Stimulated activated CD8-positive, alpha-beta memory T cell treated with anti-CD3 and anti-CD28 coated beads, Interleukin-7, amount 100 ng/mL, for 48 hours (primary cell): ENCODE measurements at places on chromosomes 16 and 17.

- no peak for DNase-seq
Measured at GRCh38 chr16:49399594-49400364, 26.2 kb downstream of the C16orf78 start.

DNA sequence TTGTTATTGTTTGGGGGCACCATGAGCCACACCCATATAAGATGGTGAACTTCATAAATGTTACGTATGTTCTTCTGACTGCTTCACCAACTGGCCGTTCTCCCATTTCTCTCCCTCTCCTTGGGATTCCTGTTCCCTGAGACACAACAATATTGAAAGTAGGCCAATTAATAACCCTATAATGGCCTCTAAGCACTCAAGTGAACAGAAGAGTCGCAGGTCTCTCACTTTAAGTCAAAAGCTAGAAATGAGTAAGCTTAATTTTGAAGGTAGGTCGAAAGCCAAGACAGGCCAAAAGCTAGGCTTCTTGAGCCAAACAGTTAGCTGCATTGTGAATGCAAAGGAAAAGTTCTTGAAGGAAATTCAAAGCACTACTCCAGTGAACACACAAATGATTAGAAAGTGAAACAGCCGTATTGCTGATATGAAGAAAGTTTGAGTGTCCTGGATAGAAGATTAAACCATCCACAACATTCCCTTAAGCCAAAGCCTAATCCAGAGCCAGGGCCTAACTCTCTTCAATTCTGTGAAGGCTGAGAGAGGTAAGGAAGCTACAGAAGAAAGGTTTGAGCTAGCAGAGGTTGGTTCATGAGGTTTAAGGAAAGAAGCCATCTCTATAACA, 25.8 kb downstream of the HLF start:
- DNase-seq, result no peak

DNA sequence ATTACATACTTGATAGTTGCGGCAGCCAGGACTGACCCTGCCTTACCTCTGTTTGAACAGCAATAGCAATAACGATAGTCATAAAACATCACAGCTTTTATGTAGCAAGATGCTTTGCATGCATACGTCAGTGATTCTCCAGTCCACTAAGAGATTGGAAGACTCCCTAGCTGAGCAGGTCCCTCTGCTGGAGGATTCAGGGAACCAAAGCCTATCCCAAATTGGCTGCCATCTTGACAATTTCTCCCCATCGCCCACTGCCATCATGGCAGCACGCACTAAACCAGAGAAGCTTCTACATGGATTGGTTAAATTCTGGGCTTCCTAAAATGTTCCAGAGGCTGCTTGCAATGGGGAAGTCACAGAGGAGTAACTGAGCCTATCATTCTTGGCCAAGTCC, 360.6 kb upstream of the XYLT1 start:
- no peak for DNase-seq

- no peak for DNase-seq
Measured at GRCh38 chr16:11175106-11175786, 80.8 kb downstream of the SOCS1 start.

- DNase-seq, result no peak
Measured at GRCh38 chr16:72198021-72198711, 26.2 kb upstream of the PMFBP1 start.
